ENCODE measurements at places on chromosomes 16 and 17. TPM values are rescaled to one million over a fixed set of nuclear protein-coding genes. Genes with fewer than 3 reads are reported as not detected.

The HOXB3 gene
- polyA plus RNA-seq: 103 TPM

The CXCL16 gene
- polyA plus RNA-seq: 18.4 TPM

The KCNG4 gene
- polyA plus RNA-seq: 0.06 TPM

The CDC6 gene
- 21.9 TPM for polyA plus RNA-seq

The GAS7 gene
- polyA plus RNA-seq: 44.3 TPM

The CLEC18B gene
- polyA plus RNA-seq: 1.1 TPM

The BFAR gene
- 65.1 TPM for polyA plus RNA-seq

The ABCA9 gene
- polyA plus RNA-seq: 8.8 TPM

DNA sequence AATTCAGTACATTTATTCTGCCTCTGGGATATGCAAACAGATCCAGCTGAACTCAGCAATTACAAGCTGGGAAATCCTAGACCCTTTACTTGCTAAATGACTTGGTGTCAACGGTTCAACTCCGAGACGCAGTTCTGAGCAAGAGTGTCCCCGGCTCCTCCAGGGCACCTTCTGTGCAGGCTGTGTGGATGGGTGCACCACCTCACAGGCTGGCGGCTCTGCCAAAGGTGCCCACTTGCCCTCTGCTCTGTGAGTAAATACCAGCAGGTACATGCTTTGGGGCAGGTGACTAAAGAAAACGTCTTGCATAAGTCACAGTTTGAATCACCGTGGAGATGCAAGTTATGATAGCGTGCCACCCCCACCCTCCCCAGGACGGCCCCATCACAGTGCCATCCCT lies 23.3 kb downstream of the MAP1LC3B start:
- DNase-seq: no peak

DNA sequence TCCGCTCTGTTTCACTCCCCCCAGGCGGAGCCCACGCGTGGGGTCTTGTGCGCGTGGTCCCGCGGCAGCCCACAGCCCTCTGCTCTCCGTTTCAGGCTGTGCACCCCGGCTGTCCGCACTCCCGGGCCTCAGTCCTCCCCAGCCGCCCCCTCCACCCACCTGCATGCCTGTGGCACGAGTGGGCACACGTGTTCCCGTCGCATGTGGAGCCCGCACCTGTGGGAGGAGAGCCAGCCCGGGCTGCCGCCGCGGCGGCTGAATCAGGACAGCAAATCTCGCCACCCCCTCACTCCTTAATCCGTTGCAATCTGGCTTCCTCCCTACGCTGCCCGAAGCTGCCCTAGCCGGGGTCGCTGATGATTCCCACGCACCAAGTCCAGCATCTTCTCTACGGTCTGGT lies 69.9 kb upstream of the GRIN2A start:
- DNase-seq: no peak

- no peak for DNase-seq
Measured at GRCh38 chr17:29633886-29634285, 11.2 kb upstream of the CORO6 start.

DNA sequence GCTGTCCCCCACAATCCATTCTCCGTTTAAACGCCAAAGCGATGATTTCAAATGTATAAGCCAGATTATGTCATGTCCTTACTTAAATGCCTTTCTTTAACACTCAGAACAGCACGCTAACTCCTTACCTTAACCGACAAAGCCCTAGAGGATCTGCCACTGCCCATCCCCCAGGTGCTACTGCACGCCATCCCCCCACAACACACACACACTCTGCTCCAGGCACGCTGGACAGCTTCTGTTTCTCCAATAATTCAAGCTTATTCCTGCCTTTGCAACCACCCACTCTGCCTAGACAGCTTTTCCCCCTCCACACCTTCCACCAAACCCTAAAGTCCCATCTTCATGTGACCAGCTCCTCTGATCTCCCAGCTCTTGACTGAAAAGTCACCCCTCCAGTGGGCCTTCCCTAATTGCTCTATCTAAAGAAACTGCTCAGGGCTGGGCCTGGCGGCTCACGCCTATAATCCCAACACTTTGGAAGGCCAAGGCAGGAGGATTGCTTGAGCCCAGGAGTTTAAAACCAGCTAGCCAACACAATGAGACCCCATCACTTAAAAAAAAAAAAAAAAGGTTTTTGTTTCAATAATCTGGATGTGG lies 38.9 kb upstream of the RPL38 start:
- DNase-seq: no peak

DNA sequence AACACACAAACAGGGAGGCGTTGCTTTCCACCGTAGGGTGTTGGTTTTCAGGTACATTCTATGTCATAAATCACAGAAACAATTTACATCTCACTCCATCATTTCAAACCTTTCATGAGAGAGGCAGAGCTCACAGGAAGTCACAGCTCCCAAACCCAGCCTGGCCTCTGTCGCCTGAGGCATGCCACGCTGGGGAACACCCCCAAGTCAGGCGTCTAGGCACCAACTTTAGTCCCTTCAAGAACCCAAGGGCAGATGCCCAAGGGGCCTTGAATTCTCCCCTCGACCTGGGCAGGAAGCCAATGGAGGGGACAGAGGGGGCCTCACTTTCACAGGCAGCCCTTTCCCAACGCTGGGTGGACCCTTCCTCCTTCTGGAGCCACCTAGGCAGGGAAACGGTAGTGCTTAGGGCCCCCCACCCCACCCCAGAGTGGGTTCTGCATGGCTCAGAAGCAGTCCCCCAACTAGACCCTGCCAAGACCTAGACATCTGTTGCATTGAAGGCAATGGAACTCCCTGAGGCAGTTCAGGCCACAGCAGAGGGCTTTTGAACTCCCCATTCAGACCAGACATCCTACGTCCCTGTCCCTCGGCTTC lies 10.6 kb downstream of the TBX4 start:
- DNase-seq: no peak

- DNase-seq: no peak
Measured at GRCh38 chr17:71117466-71117865, 948.1 kb downstream of the KCNJ2 start.

DNA sequence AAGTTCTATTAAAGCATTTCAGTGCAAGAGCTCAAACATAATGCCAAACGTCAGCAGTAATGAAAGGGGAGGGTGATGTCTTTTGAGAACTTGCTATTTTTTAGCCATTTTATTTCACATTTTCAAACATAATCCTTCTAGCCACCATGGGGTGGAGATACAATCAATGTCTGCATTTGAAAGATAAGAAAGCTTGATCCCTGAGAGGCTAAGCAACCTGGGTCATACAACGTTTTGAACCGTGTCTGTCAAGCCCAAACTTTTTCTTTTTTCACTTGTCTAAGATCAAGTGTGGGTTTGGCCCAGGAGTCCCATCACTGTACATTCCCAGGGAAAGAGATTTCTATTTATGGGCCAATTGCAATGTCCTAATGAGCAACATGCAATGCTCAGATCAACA lies 331.1 kb downstream of the SLC39A11 start:
- no peak for DNase-seq

DNA sequence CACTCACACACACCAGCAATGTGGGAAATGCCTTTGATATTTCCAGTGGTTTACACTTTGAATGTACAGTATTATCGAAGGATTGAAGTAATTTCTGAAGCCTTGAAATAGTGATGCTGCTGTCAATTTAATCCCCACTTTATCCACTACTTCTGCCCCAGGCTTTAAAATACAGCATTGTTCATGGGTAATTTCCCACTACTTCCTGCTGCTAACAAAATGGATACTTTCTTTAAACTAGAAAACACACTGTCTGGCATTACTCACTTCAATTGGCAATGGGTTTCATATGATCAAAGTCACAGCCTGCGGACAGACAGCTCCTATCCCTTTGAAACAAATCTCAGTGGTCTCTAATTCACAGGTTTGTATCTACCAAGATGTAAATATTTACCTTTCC lies 292.2 kb downstream of the CDH11 start:
- DNase-seq: no peak

DNA sequence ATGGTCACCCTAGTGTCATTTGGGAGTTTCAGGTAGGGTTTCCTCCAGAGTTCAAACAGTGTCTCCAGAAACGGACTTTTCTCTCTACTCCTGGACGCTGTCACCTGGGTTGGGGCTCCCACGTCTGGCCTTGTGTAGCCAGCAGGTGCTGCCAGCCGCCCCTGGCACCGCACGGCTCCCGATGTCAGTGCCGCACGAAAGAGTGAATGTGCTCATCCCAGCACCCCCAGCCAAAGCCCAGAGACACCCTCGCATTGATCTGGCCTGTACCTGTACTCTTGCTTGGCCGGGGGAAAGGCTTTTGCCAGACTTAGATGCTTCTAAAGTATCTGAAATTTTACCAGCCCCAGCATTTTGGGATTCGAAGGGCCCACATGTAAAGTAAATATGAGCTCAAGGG lies 351.9 kb downstream of the C16orf95 start:
- no peak for DNase-seq

DNA sequence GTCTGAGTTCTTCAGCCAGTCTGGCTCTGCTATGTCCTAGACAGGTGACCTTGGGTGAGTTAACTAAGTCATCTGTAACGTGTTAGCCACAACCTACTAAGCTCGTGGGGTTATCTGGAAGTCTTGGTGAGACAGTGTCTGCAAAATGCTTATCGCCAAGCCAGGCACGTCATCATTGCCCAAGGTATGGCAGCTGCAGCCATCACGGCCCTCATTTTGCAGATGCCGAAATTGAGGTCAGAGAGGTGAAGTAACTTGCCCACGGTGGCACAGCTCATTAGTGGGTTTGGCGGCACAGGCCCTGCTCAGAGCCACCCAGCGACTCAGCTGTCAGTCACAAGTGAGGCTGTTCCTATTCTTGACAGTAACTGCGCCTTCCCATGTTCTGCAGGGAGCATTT lies 79.8 kb downstream of the CMIP start:
- no peak for DNase-seq

DNA sequence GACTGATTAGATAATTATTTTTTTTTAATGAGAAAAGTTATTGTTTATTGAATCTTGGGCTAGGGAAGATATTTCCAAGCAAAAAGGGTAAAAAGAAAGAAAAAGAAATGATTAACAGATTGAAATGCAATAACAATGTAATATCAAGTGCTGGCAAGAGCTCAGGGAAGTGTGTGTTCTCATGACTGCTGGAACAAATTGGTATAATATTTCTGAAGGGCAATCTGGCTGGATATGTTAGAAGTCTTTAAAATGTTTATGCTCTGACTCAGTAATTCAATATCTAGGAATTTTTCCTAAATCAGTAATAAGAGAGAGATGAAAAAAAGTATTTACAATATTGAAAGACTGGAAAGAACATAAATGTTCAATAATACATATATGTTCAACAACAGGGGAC lies 7.6 kb upstream of the ZNF624 start:
- DNase-seq: no peak

DNA sequence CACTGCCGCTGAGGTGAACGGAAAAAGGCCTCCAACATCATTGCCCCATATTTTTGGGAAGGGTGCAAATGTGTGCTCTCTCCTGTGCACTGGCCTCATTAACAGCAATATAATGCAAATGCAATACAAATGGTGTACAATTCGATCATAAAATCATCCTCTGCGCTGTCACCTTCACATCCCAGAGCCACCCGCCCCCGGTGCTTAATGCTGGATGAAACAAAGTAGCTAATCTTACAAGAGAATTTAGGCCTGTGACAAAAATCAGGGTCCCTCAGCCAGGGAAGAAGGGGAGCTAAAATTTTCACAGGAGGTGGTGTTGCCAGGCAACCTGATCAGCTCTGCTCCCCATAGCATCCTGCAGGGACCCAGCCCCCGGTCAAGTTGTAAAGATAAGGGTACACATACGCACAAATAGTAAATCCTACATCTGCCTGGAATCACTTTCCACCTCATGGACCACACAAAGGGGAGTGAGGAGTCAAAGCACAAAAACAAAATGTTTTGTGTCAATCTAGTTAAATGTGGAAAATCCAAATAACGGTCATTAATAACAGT lies 3.0 kb downstream of the TBC1D16 start:
- DNase-seq: no peak

GRCh38 chr17:42129109-42129837 lies 6.7 kb downstream of the HSPB9 start:
- DNase-seq: no peak

- no peak for DNase-seq
Measured at GRCh38 chr16:47026492-47026891, 53.0 kb upstream of the DNAJA2 start.

- no peak for DNase-seq
Measured at GRCh38 chr16:51757921-51758479, 606.9 kb upstream of the SALL1 start.

DNA sequence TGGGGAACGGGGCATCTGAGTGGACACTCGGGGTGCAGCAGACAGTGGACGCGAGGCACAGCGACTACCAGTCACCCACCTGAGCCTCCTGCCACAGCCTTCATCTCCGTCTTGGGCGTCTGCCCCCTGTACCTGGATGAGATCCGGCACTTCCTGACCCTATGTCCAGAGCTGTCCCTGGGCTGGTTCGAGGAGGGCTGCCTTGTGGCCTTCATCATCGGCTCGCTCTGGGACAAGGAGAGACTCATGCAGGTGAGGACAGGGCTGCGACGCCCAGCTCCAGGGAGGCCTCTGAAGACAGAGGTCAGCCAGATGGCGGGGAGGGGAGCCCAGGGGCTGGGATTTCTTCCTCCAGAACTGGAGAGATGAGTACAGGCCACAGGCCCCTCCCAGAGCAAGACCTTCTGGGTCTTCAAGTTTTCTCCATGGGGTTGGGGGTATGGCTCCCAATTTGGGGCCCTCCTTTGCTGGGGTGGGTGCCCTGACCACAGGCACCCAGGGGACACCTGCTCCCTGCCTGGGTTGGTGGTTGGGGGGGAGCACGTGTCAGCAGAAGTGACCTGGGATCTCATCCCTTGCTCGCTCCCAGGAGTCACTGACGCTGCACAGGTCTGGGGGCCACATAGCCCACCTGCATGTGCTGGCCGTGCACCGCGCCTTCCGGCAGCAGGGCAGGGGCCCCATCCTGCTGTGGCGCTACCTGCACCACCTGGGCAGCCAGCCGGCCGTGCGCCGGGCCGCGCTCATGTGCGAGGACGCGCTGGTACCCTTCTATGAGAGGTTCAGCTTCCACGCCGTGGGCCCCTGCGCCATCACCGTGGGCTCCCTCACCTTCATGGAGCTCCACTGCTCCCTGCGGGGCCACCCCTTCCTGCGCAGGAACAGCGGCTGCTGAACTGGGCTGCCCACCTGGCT lies 1.9 kb downstream of the AANAT start:
- peak; percentile 76 for DNase-seq

GRCh38 chr16:66515596-66516508 lies 34.1 kb downstream of the TK2 start:
- no peak for DNase-seq

DNA sequence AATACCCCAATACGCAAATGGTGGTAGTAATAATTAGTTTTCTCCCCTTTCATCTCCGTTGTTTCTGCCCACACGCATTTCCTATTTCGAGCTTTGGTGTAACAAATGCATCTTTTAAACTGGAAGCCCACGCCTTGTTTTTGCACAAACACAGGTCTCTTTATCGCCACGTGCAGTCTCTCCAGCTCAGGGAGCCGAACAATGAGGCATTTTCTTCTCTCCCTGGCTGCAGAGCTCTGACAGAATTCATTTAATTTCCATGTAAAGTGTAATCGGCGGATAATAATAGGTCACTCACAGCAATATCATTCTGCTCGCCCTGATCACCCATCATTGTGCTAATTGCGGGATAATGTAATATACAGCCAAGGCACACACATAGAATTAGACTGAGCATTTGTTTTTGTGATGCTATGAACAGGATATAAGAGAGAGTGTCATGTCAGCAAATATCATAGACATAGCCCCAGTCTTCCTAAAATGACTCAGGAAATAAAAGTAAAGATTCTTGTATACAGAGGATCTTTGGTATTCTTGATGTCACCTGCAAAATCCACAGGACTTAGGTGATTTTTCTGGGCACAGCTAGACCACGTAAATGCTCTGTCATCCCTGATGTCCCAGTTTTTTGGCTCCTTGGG lies 452.6 kb upstream of the CDH11 start:
- DNase-seq: no peak

- no peak for DNase-seq
Measured at GRCh38 chr17:74578979-74579378, 11.7 kb upstream of the CD300H start.

All from left lung (tissue), 14 donors.